ENCODE measurements at places on chromosomes 6 and 20.

- DNase-seq, result no peak
Measured at GRCh38 chr6:154682633-154683125, 50.5 kb upstream of the SCAF8 start.

GRCh38 chr6:47379328-47379727 is 69.6 kb upstream of the TNFRSF21 start:
- no peak for DNase-seq

- DNase-seq, result peak; percentile 1
Measured at GRCh38 chr6:107820338-107821261, 3.5 kb downstream of the SCML4 start.

DNA sequence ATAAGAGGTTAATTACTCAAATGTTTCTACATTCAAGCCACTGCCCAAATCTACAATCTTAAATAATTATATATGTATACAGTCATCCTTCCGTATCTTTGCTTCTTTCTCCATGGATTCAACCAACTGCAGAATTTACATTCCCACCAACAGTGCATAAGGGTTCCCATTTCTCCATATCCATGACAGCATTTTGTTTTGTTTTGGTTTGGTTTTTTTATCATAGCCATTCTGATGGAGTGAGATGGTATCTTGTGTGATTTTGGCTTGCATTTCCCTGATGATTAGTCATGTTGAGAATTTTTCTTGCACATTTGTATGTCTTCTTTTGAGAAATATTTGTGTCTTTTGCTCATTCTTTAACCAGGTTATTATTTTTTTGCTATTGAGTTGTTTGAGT is 198.5 kb downstream of the C6orf118 start:
- DNase-seq, result no peak

DNA sequence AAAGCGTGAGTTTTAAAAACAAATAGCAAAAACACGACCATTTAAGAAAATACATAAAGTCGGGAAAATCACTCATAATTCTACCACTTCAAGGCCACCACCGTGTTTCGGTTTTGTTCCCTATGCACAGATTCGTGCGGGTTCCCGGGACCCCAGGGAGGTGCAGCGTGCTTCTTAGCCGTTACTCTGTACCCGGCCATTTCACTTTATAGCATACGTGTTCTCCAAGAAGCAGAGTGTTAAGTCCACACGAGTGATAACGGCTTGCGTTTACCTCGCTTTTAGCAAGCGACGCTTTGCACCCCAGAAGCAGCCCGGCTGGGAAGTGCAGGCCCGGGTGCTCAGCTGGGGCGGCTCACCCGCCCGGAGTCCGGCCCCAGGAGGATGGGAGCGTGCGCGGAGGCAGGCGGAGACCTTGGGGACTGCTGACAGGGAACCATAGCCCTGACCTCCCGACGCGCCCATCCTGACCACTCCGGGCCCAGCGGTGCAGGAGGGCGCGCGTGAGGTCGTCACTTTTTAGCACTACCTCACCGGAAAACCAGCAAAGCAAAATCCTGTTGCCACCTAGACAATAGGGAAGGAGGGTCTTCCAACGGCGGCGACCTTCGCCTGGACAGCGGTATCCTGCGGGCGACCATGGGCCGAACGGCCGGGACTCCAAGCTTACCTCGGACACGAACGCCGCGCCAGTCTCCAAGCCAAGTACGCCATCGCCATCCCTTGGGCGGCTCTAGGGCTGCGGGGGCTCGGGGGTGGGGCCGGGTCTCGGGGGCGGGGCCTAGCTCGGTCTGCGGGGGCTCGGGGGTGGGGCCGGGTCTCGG is at the start of gene ECI2:
Gene ECI2, minus strand, starts transcription at position 735 of the 824 bp plus-strand sequence. Its CDS starts 15 bp downstream, at position 720.
- DNase-seq, result peak; percentile 70

DNA sequence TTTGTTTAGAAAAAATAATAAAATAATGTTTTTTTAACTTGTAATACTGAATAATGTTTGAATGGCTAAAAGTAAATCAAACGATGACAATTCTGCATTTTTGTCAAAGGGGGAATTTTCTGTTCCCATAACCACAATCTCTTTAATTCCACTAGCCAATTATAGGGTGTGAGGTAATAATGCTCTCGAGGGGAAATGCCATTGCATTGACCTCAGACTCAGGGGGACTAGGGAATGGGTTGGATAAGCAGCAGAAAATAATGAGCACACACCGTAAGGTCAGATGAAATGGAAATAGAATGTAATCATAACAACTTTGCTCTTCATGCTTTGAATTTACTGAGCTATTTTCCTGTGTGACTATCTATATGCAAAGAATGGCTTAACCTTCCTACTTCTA is 584.7 kb downstream of the RFPL4B start:
- DNase-seq, result no peak

GRCh38 chr6:83978324-83978734 is 55.2 kb upstream of the MRAP2 start:
- no peak for DNase-seq

GRCh38 chr6:98454809-98455322 is 379.5 kb upstream of the POU3F2 start:
- DNase-seq, result no peak

DNA sequence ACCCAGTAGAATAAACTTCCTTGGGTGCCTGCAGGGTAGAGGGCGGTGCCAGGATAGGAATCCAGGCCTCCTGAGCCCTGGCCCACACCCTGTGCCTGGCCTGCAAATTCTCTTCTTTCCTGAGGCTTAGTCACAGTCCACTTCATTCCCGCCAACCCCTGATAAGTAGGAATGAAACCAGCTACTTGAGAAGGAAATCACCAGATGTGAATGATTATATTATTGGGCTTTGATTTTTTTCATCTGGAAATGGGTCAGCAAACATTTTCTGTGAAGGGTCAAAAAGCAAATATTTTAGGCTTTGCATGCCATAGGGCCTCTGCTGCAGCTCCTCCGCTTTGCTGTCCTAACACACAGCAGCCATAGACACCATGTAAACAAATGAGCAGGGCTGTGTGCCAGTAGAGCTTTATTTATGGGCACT is 50.2 kb downstream of the STK35 start:
- DNase-seq, result no peak

GRCh38 chr6:155041741-155042279 is 46.7 kb downstream of the TIAM2 start:
- no peak for DNase-seq

GRCh38 chr20:46328200-46328882 is 20.0 kb upstream of the CDH22 start:
- DNase-seq, result no peak

GRCh38 chr20:23027721-23028120 is 7.4 kb upstream of the SSTR4 start:
- no peak for DNase-seq

DNA sequence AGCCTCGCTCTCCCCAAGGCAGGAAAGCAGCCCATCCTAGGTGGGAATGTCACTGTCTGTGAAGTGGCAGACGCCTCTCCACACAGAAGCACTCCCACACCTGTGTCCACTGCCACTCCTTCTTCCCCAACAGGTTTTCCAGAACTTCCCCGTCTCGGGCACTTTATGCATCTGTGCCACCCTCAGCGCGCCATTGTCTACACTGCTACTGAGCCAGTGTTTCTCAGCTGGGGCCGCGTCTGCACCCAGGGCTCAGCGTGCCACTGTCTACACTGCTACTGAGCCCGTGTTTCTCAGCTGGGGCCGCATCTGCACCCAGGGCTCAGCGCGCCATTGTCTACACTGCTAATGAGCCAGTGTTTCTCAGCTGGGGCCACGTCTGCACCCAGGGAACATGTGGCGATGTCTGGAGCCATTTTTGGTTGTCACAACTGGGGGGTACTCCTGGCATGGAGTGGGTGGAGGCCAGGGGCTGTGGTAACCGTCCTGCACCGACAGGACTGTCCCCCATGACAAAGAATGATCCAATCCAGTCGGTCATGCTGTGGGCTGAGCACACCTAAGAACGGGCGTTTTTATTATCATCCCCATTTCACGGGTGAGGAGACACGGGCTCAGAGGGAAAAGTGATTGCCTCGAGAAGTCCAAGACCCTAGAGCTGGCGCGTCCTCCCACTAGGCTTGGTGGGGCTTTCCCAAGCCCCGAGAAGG is 41.7 kb upstream of the ZBP1 start:
- DNase-seq, result no peak

GRCh38 chr6:36273802-36274514 is 4.1 kb downstream of the PNPLA1 start:
- no peak for DNase-seq

DNA sequence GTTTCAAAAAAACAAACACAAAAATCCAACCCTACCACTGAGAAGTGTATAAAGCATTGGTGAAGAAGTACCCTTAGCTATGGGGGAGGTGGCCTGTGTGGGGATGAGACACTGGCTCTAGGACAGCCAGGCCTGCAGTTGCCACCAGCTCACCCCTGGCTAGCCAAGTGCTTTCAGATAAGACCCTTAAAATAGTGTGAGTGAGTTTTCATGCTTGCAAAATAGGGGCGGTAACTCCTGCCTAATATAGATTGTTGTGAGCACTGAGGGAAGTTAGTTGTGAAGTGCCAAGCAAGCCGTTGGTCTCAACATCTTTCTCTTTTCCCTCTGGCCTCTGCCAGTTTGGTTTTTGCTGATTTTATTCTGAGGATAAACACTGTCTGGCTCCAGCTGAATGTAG is 11.3 kb downstream of the PPP1R3G start:
- DNase-seq, result no peak

GRCh38 chr20:676315-676937 is 824 bp upstream of the SCRT2 start:
- no peak for DNase-seq

DNA sequence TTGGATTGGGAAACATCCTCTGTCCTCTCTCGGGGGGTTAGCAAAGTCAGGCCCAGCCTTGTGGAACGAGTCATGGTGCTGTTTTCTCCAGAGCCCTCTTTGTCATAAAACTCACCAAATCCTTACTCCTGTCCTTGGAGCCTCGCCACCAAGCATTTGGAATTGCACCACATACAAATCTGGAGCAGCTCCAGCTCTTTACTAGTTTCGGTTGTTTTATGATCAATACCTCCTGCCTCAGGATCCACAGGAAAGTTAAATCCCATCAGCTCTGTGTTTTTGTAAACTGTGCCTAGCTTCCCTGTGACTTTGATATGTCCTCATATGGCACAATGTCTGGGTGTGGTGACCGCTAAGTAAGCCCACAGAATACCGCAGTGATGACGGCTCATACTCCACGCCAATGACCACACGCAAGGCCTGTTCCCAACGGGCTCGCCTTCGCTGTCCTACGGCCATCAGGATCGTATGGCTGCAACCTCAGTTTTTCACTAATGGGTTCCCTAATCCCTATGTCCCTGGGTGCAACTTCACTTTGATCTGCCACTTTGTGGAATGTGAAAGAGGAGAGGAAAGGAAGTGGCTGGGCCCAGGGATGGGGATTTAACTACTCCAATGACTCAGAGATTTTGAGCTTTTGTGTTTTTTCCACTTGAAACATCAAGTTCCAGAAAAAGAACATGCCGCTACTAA is 111.3 kb upstream of the FOXQ1 start:
- no peak for DNase-seq

DNA sequence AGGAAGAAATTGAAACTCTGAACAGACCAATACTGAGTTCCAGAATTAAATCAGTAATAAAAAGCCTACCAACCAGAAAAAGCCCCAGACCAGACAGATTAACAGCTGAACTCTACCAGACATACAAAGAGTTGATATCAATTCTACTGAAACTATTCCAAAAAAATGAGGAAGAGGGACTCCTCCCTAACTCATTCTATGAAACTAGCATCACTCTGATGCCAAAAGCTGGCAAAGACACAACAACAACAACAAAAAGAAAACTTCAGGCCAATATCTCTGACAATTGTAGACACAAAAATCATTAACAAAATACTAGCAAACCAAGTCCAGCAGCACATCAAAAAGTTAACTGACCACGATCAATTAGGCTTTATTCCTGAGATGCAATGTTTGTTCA is 246.0 kb upstream of the RUNX2 start:
- no peak for DNase-seq

DNA sequence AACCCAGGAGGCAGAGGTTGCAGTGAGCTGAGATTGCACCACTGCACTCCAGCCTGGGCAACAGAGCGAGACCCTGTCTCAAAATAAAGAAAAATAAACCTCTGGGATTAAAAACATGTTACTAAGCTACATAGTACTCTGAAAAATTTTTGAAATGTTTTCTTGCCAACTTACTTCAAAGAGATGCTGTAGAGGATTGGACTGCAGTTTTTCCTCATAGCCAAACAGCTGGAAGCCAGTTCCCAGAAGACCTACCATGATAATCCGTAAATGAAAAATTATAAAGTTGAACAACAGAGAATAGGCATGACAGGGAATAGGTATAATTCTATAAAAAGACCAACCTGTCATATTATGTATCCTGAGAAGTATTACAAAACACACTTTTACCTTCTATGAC is 48.0 kb downstream of the RARS2 start:
- DNase-seq, result no peak

- no peak for DNase-seq
Measured at GRCh38 chr20:44835116-44835515, 24.8 kb upstream of the RIMS4 start.

- no peak for DNase-seq
Measured at GRCh38 chr20:50805349-50805684, 10.5 kb downstream of the BCAS4 start.

DNA sequence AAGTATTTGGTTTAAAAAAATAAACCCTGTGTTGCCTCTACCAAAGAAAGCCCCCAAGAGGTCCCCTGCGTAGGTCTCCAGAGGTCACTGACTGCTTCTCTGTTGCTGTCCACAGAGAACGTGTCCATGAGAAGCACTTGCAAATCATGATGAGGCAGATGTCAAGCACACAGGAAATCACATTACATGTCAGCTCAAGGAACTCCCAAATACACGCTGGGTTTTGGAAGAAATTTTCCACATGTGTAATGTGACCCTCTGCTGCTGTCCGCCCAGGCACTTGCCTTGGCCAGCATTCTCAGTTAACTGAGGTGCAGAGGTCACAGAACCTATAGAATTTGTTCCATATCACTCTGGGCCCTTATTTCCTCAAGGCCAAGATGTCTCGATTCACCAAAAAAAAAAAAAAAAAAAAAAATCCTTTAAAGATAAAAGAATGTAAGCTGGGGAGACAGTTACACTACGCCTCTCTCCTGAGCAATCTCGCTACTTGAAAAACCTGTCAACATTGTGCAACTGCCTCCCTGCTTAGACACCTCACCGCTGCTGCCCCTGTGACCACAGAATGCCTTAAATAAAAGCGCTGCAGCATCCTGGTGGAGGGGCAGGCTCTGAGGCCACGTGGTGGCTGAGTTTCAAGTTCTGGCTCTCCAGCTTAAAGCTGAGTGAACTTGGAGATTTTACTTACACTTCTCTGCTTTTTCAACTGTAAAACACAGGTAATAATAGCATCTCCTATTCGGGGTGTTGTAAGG is 42.3 kb downstream of the SLC22A23 start:
- no peak for DNase-seq

- DNase-seq, result no peak
Measured at GRCh38 chr20:64231621-64232550, 23.7 kb upstream of the PCMTD2 start.

GRCh38 chr6:44415873-44416502 is 28.5 kb downstream of the CDC5L start:
- no peak for DNase-seq

GRCh38 chr6:79522609-79523008 is 14.6 kb downstream of the LCA5 start:
- DNase-seq, result no peak

All from NCI-H446 (cell line).